ENCODE measurements at places on chromosomes 12 and 14.

GRCh38 chr12:99960311-99960710, 24.4 kb downstream of the ANKS1B start:
- no peak for DNase-seq

- DNase-seq, result no peak
Measured at GRCh38 chr14:48527832-48528231, 852.4 kb upstream of the MDGA2 start.

GRCh38 chr12:57046947-57047890, 2.7 kb downstream of the MYO1A start:
- no peak for DNase-seq

DNA sequence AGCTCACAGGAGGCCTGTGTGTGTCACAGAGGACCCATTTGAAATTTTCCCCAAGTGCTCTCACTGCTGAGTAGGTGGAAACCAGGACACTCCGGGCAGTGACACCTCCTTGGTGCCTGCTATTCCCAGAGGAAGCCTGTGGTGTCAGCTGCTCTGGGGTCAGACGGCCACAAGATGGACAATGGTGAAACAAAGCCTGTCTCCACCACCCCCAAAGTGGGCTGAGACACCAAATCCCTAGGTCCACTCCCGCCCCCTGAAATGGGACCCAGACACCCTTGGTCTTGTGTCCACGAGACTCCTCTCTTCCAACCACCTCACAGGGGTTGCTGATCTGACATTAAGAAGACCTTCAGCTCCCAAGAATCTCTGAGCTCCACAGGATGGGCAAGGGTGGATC, 7.0 kb downstream of the KCNH3 start:
- DNase-seq, result no peak

GRCh38 chr12:123363740-123364531, 711 bp downstream of the SBNO1 start:
- no peak for DNase-seq

- DNase-seq, result no peak
Measured at GRCh38 chr14:86279405-86279804, 749.5 kb downstream of the FLRT2 start.

GRCh38 chr14:105075379-105076295, 10.4 kb upstream of the GPR132 start:
- no peak for DNase-seq

GRCh38 chr12:72872238-72872887, 600.2 kb downstream of the TRHDE start:
- no peak for DNase-seq

DNA sequence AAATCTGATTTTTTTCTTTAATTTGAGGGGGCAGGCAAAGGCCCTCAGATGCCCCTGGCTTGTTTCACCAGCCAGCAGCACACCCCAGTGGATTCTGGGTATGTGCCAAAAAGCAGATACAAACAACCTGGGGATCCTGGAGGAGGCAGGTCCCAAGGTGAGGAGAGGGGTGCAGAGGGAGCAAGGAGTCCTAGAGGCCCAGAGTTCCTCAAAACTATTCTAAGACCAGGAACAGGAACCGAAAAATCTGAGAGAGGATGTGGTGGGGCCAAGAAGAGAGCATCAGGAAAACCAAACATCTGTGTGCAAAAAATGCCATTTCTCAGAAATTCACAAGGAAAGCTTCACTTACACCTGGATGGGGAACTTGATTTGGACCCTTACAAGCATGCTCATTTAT, 8.2 kb downstream of the KCNA5 start:
- DNase-seq, result no peak

GRCh38 chr14:92656306-92657081, 91.9 kb downstream of the LGMN start:
- DNase-seq, result no peak

GRCh38 chr14:103966631-103967030, 24.3 kb upstream of the RD3L start:
- no peak for DNase-seq

DNA sequence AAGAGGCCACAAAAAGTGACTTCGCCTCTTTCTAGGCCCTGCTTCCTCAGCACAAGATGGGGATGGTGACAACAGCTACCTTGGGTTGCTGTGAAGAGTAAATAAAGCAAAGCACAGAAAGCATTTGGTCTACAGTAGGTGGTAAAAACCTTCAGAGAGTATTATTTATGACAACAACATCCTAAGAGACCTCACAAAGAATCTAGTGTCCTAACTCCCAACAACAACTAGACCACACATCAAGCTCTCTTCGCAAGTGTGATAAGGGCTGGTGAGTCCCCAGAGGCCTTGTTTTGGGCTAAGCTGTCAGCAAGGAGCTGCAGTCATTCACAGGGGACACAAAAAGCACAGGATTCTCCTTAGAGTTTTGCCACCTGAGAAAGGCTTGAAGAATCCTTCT, 84.9 kb downstream of the EFCAB11 start:
- DNase-seq, result no peak

DNA sequence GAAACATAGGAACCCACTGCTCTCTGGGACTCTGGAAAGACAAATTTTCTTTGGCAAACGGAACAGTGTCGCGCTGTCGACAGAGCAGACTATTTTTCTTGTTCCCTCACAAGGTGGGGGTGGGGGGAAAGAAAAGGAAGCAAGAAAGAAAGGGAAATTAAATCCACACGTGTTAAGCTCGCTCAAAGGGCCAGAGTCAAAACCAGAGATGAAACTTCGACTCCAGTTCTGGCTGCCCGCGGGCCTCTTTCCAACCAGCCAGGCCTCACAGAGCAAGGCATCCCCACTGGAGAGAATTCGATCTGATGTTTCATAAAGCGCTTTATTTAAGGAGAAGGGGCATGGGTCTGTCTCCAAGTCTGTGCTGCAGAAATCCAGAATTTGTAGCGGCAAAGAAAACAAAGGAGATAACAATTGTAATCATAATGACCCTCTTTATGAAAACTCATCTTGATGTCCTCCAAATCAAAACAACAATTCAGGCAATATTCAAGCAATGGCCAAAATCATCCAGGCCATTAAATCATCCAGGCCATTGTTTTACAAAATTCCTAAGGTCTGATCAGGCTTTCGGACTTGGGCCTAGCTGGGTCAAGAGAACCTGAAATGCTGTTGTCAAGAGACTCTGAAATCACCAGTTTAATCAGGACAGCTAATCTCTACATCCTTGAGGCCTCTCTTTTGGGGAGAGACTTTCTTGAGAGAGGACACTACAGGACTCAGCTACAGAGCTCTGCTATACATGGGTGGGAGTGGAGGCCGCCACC, 5.3 kb upstream of the TBX5 start:
- DNase-seq, result no peak

DNA sequence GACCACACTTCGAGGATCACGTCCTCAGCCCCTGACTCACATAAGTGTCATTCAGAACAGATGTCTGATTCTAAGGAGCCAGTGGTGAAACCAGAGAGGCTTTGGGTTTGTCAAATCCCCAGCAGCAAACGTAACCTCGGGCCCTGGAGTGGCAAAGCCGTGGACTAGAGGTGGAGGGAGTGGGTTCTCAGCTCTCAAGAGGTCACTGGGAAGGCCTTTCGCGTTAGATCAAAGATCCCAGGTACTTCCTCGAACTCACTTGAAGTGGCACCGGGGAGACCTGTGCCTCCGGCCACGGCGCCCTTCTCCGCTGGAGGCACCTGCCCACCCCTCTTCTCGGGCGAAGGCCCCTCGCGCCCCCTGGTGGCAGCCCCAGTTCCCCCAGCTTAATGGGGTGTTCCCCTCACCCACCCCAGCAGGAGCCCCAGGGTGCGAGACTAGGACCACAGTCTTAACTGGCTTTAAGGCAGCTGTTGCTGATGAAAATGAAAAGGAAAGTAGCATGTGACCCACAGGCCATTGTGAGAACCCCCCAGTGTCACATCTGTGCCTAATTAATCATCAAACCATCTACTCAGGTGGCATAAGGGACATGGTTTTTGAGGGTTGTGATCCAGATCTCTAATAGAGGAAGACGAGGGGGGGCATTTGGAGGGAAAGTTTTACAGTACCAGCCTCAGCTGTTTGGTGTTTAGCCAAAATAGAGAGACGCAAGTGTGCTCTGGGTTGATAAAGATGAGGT, 672 bp upstream of the ESR2 start:
- peak; percentile 68 for DNase-seq

- DNase-seq, result no peak
Measured at GRCh38 chr12:102748704-102749103, 168.3 kb downstream of the PAH start.

DNA sequence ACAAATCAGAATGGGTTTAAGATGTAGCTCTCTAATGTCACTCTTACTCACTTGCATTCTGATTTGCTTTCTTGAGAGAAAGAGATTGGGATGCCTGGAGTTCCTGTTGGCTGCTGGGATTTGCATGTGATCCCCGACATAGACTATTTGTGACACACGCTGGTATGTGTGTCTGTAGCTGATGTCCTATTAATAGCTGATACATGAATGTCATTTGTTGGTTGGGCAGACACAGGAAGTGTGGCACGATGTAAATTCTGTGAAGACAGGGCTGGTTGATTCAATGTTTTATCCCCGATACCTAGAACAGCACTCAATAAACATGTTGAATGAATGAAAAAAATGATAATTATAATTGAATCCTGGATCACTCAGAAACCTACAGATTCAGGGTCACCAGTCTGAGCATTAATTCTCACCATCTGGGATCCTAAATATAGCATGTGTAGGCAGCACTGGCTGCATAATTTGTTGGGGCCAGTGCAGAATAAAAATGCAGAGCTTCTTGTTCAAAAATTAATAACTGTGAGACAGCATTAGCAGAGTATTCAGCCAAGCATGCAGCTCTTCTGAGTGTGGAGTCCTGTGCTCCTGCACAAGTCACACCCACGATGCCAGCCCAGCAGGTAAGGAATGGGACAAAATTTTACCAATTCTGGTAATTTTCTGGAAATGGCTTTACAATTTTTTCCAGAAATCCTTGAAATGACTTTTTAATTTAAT, 35.5 kb upstream of the SOCS2 start:
- DNase-seq, result no peak

- no peak for DNase-seq
Measured at GRCh38 chr14:84749191-84749955, 780.6 kb upstream of the FLRT2 start.

- DNase-seq, result no peak
Measured at GRCh38 chr14:37810094-37810801, 214.8 kb downstream of the TTC6 start.
